ENCODE measurements at places on chromosomes 4 and X.

- no peak for DNase-seq
Measured at GRCh38 chrX:41352329-41352838, 18.4 kb downstream of the DDX3X start.

- DNase-seq, result no peak
Measured at GRCh38 chr4:15364183-15364582, 63.6 kb upstream of the C1QTNF7 start.

- DNase-seq, result no peak
Measured at GRCh38 chrX:129316461-129316860, 206.8 kb downstream of the SMARCA1 start.

GRCh38 chrX:73262991-73263390 is 48.3 kb upstream of the NAP1L2 start:
- DNase-seq, result peak; percentile 45

DNA sequence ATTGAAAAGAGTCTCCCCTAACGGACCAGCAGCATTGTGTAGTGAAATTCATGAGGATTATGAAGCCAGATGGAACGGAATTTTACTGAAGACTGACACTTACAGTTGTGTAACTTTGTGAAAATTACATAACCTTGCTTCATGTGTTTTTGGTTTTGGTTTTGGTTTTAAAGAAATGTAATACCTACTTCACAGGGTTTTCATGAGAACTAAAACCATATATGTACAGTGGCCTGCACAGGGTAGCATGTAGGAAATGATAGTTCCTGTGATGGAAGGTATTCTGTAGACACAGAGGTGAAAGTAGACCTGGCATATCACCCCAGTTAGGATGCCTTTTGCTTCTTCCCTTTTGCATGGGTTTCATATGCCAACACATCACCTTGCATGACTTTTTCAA is 247.0 kb downstream of the BANK1 start:
- DNase-seq, result no peak

DNA sequence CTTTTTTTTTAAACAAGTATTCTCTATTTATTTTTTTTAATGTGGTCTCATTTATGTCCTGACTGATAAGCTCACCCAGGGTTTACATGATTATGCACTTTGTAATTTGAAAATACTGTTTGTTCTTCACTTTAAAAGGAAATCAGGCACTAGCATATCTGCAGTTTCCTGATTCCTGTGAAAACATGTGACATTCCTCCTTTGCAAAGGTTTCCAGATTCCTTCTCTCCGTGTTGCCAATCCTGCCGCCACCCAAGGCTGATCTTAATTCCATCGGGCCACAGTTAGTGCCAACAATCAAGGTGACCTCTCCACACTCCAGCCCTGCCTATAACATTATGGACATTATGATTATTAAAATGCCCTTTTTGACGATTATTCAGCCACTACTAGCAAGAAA is 225.4 kb downstream of the PCDH7 start:
- DNase-seq, result no peak

GRCh38 chr4:187302457-187303150 is 578.9 kb upstream of the FAT1 start:
- DNase-seq, result no peak

GRCh38 chr4:124079174-124079780 is 633.3 kb downstream of the ANKRD50 start:
- no peak for DNase-seq

GRCh38 chr4:180578175-180578574 is 1665.0 kb upstream of the TENM3 start:
- DNase-seq, result no peak

- no peak for DNase-seq
Measured at GRCh38 chr4:3307891-3308575, 15.2 kb downstream of the RGS12 start.

DNA sequence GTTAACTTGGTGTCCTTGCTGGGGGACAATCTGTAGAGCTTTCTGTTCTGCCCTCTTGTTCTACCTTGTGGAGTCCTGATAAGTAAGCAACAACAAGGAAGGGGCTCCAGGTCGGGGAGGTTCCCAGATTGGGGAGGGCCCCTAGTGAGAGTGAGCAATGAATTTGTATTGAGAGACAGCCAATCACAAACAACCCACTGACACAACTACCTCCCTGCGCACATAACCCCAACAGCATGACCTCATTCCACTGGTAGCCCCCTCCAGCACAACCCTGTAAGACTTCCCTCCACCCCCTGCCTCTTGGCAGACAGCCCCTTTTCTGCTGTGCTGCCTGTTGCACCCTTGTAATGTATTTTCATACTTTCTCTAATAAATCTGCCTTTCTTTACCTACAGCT is 19.7 kb upstream of the PNPLA4 start:
- no peak for DNase-seq

DNA sequence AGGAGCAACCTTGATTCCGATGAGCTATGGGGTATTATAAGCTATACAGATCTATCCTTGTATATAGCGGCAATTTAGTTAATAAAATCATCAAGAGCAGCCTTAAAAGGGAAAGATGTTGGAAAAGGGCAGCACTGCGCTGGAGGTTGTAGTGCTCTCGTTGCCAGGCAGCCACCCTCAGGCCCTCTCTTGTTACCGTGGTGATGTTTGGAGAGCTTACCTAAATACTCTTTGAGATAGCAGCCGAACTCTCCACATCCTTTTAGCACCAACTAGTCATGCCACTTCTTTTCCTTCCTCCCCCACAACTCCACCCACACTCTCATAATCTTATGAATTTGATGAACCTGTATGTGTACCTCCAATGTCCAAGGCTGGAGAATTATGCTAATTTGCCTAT is 3.8 kb upstream of the RADX start:
- DNase-seq, result no peak

GRCh38 chr4:141416677-141417363 is 196.1 kb downstream of the ZNF330 start:
- DNase-seq, result no peak
